ENCODE measurements at places on chromosomes 16 and 17.
A peak's percentile ranks its signal among the peaks of the same experiment; 100 is the strongest.

DNA sequence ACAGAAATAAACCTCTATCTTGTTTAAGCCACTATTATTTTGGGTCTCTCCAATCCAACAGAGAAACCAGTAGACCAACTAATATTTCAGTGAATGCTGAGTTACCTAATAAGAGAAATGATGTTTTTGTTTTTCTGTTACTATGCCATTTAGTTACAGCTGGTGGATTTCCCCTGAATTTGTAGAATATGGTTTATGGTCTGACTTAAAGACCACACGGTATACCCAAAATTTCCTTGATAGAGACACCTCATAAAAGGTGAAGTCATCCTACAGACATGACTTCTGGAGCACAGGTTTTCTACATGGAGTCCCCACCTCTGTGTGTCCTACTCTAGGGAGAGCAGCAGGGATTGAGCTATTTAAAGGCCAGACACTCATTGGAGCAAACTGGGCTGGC is 13.3 kb downstream of the PIK3R5 start:
- no peak for DNase-seq

- no peak for DNase-seq
Observed at GRCh38 chr17:2867441-2868424, 71.5 kb downstream of the RAP1GAP2 start.

GRCh38 chr16:3846595-3847091 is 33.9 kb downstream of the CREBBP start:
- DNase-seq = no peak

DNA sequence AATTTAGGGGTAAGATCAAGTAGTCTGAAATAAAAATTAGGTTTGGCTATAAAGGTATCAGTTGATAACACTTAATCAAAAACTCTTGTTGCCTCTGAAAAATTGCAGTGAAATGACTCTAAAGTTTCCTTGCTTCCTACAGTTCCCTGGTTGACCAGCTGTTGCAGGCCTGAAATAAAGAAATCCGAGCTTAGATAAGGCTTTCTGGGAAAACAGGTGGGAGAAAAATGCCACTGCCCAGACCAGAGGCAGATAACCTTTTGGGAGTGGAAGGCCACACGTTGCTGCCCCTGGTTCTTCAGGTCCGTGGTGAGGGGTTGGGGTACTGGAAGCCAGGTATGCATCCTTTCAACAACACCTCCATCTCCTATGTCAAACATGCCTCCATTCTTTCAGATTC is 111.3 kb downstream of the HS3ST3A1 start:
- DNase-seq = no peak

DNA sequence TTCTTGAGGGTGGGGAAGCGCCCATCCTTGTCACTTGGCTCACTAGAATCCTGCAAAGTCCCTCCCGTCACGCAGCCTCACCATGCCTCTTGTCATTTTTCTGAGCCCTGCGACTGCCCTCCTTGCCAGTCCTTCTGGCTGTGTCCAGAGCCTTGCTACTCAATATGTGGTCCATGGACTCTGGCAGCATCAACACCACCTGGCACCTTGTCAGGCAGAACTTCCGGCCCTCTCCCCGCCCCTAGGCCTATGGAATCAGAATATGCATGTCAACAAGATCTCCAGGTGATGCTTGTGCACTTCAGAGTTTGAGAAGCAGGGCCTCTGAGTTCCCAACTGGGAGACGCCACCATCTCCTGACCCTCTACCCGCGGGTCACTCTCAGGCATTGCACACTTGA is 12.1 kb downstream of the PIMREG start:
- no peak for DNase-seq

DNA sequence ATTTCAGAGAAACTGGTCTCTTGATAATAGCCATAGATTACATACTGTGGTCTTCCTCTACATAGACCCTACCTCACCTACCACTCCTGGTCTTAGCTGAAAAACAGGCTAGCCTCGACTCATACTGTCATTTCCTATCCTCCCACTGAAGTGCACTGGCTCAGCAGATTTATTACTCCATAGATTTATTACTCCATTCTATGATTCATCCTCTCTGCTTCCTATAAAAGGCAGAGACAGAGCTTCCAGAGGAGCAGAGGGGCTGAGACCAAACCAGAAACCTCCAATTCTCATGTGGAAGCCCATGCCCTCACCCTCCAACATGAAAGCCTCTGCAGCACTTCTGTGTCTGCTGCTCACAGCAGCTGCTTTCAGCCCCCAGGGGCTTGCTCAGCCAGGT is at the start of gene CCL7:
CCL7 (plus strand) TSS at position 253 of the 400 bp plus-strand sequence; CDS start at position 323, 70 bp downstream.
- no peak for DNase-seq

DNA sequence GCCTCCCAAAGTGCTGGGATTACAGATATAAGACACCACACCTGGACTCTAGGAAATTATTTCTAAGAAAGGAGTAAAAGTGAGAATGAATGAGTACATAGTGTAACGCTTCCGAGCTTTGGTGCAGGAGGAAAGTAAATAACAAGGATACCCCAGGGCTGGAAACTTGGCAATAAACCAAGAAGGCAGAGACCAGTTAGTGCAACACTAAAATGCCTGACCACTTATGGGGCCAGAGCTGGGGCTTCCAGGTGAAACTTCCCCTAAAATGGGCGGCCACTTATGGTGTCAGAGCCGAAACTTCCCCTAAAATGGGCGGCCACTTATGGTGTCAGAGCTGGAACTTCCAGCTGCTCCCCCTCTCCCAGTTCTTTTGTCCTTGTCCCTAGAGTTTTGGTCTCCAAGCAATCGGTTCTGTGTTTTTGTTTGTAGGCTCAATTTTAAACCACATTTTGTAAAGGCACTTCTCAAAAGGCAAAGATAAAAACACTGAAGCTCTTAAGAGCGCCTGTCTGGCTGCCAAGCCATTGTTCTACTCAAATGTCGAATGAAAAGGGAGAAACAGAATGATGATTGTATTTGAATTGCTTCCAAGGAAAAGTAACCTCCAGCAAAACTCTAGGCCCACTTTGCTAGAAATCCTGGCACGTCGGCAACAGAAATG is 63.9 kb downstream of the NXN start:
- DNase-seq = no peak

DNA sequence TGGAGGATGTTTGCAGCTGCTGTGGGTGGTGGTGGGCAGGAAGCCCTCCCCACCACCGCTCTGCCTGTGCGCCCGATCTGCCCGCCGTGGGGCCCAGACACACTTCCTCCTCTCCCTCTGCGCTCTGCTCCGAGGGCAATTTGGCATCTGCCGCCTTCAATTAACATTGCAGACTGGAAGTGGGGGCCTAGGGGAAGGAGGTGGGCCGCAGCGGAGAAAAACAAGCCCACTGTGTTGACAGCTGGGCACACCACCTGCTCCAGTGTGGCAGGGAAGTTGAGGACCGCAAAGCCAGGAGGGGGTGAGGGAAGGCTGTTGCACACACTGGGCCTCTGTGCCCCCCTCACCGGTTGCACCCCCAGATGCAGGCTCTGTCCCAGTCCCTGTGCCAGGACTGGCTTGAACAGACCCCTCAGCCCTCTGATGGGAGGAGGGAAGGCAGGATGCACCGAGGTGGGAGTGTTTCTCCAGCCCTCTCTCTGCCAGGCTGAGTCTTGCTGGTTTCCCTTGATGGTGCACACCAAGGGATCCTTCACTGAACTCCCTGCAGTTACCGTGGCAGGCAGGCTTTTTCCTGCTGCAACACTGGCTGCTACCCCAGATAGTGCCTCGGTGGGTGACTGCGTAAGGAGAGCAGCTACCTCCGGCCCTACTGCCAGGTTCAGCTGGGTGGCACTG is 72.8 kb upstream of the MED9 start:
- peak; percentile 33 for DNase-seq

DNA sequence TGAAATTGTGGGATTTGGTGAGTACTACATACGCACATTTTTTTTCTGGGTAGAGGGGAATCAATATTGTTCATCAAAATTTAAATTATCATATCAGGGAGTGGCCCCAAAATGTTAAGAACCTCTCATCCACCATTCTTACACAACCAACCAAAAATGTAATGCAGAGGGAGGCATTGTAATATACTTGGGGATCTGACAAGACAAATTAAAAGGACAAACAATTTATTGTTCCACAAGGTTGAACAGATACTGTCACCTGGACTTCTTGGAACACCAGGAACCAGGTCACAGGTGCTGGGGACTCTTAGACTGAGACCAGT is 14.7 kb upstream of the HOXB9 start:
- no peak for DNase-seq

GRCh38 chr17:47804461-47804860 is 17.1 kb downstream of the OSBPL7 start:
- DNase-seq = no peak

DNA sequence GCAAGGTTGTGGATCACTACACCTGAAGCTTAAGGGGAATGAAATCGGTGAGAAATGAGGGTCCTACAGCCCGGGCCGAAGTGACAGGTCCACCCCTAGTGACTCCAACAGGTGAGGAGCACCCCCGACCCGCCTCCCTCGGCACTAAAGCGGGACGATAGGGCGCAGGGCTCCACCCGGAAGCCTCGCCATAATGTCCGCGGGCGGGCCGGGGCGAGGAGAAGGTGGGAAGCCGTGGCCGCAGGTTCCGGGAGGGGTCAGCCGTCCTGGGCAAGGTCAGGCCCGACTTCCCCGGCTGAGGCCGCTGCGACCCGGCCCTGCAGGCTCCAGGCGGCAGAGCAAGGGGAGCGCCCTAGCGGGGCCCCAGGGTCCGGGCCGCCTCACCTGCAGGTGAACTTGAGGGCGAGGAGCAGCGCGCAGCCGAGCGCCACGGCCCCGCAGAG is 543 bp downstream of the TXNDC11 start:
- no peak for DNase-seq

- no peak for DNase-seq
Observed at GRCh38 chr17:82838386-82839063, 1.3 kb downstream of the ZNF750 start.

- DNase-seq = no peak
Observed at GRCh38 chr16:88534638-88535190, 35.5 kb upstream of the ZC3H18 start.

- DNase-seq = no peak
Observed at GRCh38 chr17:10121971-10122707, 76.3 kb downstream of the GAS7 start.

GRCh38 chr16:10228779-10229178 is 46.6 kb upstream of the GRIN2A start:
- DNase-seq = no peak

- DNase-seq = no peak
Observed at GRCh38 chr17:73613271-73614233, 30.7 kb downstream of the SDK2 start.

DNA sequence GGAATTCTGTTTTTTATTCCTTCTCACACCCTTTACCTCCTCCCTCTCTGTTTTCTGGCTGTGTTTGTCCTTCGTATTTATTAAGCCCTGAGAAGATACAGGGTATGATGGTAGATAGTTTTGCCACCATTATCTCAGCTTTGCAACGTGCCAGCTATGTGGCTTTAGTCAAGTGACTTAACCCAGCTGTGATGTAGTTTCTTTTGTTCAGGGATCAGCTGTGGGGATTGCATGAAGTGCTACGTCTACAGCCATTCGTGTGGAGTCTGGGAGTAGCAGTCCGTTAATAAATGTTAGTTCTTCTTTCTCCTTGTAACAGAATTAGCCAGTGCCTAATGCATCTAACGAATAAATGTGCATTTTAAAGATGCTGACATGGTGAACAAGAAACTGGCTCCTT is 128.4 kb downstream of the HAPSTR1 start:
- no peak for DNase-seq

DNA sequence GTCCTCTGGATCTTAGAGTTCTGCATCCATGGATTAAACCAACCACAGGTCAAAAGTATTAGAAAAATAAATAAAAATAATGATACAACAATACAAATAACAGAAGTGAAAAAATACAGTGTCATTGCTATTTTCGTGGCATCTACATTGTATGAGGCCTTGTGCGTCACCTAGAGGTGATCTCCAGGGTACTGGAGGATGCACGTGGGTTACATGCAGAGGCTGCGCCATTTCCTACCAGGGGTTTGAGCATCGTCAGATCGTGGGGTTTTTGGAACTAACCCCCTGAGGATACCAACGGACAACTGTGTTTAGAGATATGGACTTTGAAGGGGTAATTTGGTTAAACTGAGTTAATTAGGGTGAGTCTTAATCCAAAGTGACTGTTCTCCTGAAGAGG is 224.7 kb downstream of the ENGASE start:
- DNase-seq = no peak

GRCh38 chr17:14325618-14326167 is 24.8 kb downstream of the HS3ST3B1 start:
- no peak for DNase-seq
